ENCODE measurements at places on chromosomes 4 and X.

DNA sequence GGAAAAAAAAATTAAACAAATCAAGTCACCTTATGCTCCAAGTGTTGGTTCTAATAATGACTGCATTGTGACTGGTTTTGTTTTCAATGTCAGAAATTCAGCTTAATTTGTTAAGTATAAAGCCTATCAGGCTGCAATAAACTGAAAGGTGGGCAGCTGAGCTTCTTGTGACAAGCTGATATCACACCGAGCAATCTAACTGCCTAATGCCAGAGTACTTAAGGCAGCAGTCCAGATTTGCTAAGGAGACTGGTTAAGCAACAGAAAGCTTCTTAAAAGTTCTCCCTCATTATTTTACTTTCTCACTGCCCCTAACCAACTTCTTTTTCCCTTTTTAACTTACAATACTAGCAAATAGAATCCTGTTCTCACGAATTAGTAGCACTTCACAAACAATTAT, 201.0 kb downstream of the MAB21L2 start:
- DNase-seq: no peak

DNA sequence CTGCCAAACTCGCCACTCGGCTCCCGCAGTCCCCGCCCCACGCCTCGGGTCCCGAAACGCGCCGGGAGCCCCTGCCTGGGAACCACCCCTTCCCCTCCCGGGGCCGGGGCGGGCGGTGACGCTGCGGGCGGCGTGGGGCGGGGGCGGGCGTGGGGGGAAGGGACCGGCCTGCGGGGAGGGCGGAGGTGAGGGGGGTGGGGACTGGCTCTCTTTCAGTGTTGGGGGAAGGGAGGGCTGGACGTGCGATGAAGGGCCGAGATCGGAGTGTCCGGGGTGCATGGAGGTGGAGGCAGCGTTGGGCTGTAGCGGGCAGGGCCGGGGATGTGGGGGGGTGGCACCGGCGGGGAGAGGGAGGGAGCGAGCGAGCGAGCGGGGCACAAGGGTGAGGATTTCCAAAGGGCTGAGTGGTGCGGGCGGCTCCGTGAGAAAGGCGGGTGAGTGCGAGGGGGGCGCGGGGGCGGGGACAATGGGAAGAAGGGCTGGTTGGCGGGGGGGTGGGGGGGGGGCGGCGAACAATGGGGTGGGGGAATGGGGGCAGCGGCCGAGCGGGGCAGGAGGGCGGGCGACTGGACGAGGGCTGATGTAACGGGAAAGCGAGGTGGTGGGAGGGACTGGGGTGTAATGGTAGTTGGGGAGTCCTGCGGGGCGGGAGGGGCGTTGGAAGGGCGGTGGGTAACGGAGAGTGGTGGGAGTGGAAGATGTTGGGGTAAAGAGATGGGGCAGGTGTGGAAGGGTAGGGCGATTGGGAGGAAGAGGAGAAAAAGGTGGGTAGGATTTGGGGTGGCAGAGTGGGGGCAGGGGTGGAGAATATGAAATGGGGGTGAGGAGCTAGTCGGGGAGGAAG, 578 bp downstream of the DCUN1D4 start:
- peak; percentile 60 for DNase-seq

GRCh38 chrX:41066391-41066790, 18.9 kb upstream of the USP9X start:
- DNase-seq: no peak

DNA sequence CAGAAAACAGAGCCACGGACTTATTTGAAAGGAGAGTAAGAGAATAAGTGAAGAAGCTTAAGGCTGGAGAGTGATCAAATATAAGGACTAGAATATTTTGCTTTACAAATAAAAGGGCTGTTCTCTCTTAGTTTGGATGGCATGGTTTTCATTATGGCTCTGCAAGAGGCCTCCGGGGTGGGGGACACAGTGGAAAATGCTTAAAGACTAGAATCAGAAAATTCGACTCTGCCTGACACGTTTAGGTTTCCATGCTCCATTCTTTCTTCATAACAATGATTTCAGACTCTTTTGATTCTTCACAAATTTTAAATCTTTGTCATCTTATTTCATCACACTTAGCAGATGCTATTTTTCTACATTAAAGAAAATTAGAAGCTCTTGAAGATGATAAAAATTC, 632.4 kb upstream of the BOD1L1 start:
- DNase-seq: peak; percentile 26

DNA sequence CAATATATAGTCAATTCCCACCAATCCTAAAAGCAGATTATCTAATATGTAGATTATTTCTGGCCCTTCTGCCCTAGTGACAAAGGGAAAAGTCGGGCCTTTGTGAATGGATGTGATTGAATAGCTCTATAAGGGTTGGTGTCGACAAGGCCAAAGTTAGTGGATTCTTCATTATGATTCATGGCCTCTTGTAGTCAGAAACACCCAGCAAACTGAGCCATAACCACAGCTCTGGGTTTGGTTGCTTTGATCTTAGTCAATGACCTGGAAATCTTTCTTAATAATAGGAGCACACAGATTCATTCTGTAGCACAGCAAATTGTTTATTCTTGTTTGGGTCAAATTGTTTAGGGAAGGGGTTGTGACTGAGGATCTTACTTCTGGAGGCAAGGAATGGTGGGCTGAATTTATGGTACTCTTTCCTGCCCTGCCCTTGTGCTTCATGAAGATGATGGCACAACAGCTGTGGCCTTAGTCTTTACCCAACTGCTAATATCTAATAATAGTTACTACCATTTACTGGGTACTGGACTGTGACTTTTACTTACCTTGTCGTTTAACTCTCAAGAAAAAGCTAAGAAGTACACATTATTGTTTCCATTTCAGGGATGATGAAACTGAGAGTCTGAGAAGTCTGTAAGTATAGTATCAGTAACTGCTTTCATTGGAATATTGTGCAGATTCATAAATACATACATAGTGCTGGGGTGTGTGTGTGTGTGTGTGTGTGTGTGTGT, 74.0 kb downstream of the AFF2 start:
- peak; percentile 2 for DNase-seq

- DNase-seq: no peak
These were observed 308.1 kb downstream of the PTTG2 start for GRCh38 chr4:38268108-38268820.
